ENCODE measurements at places on chromosomes 1 and 21.

DNA sequence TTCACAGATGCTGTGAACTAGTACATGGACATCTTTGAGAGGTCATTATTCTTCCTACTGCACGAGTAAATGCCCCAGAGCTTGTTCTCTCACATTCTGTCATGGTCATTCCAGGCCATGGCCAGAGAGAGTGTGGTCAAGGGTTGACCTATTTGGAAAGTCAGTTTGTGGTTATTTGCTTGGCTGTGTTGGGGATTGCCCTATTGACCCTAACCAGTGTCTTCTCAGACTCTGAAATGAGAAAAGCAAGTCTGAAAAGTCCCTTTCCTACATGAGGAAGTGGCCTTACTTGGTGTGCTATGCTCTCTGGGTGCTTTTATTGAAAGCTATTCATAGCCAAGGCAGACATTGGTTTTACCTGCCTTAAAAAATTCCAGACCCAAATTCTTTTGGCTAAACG, 26.6 kb downstream of the CLIC6 start:
- DNase-seq = no peak

GRCh38 chr1:185483664-185484450, 166.8 kb upstream of the IVNS1ABP start:
- no peak for DNase-seq

GRCh38 chr1:18747671-18748070, 111.8 kb downstream of the TAS1R2 start:
- no peak for DNase-seq

DNA sequence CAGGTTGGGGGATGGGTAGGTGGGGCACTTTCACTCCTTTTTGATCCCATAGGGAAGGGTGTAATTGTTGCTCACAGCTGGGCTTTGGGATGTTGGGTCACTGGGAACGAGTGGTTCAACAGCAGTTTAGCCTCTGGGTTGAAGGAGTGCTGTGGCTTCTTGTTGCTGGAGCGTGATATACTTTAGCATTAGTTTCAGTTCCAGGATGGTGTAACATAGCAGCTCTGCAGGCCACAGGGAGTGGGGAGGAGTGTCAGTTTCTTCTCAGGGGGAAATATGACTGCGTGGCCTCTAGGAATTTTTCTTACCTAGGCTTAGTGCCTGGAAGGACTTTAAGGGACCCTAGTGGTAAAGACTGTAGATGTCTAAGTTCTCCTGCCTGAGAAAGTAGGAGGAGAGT, 1105.3 kb upstream of the TMPRSS15 start:
- no peak for DNase-seq

GRCh38 chr1:45394342-45394741, 54.1 kb upstream of the MUTYH start:
- no peak for DNase-seq

- no peak for DNase-seq
Measured at GRCh38 chr1:226631229-226632000, 82.9 kb downstream of the STUM start.

- DNase-seq = no peak
Measured at GRCh38 chr1:213171711-213172110, 120.7 kb downstream of the RPS6KC1 start.

DNA sequence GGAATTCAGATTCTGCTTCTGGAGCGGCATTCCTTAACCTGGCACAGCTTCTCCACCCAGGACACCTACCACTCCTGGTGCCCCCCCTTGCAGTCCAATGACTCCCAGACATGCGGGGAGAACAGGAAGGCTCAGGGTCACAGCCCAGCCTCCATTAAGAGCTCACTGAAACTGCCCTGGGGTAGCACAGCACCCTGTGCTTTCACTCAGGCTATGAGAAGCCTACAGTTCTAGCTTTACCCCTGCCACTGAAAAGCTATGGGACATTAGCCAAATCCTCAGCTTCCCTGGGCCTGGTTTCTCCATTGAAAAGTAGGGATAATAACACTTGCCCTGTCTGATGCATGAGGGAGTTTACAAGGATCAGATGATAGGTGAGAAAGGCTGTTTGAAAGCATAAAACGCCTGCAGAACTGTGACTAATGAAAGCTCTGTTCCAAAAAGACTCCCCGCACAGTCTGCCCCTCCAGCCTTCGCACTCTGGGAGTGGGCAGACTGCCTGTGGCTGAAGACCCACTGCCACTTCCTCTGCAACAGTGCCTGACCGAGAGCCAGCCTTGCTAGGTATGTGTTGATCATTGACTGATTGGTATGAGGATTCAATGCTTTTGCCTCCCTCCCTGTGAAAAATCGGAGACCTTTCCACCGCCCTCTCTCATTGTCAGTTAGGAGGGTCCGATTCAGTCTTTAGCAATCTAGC, 2.7 kb upstream of the CLDN19 start:
- no peak for DNase-seq

DNA sequence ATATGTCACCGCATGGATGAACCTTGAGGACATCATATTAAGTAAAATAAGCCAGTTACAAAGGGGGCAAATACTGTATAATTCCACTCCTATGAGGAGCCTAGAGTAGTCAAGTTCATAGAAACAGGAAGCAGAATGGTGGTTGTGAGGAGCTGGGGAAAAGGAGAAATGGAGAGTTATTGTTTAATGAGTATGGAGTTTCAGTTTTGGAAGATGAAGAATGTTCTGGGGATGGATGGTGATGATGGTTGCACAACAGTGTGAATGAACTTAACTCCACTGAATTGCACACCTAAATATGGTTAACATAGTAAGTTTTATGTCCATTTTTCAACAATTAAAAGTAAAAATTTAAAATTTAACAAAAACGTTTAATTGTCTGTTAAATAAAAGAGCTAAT, 220.9 kb upstream of the JUN start:
- DNase-seq = no peak

- no peak for DNase-seq
Measured at GRCh38 chr1:234631721-234632125, 21.7 kb upstream of the IRF2BP2 start.

DNA sequence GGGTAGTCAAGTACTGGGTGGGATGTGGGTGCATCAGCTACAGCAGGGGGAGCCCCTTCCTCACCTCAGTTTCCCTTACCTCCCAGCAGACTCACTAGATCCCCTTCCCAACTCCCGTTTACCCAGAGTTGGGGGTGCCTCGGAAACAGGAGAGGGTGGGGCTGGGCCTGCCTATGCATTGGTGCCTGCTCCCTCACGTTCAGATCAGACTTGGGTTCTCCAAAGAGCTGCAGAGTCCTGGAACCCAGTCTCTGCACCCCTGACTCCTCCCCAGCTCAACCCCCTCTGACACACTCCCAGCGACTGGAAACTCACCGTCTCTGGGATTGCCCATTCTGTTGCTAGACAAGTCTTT, 6.0 kb downstream of the FOXO6 start:
- no peak for DNase-seq
